RWPE1 (cell line): ENCODE measurements at places on chromosomes 6 and 20.

- DNase-seq: no peak
Observed at GRCh38 chr6:139829576-139829975, 455.1 kb upstream of the CITED2 start.

DNA sequence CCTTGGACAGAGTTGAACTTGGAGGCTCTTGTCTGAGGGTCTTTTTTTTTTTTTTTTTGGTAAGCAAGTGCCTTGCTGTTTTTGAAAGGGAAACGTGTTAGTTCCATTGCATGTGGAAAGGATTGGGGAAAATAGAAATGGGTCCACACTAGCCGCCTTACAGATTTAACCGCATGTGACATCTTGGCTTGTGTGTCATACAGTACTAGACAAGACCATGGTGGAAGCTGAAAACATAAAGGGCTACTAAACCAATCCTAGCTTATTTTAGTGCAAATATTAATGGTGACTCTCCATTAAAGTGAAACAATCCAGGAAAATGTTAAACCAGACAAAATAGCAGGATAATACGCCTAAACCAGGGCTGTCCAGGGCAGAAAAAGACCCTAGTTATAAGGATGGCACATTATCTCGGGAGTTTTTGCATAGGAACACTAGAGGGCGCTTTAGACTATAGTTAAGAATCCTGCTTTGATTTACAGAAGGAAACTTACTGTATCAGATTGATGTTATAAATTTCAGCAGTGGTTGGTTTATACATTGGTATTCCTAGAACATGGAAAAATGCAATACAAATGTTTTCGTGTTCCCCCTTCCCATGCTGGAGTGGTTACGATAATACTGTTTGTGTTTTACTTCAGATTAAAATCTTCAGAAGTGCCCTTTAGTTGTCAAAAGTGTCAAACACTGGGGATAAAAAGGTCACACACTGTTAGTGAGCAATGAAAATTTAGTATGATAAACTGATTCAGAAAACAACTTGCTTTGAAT, 59.8 kb upstream of the DEK start:
- DNase-seq: peak; percentile 62

GRCh38 chr6:72999995-73000394, 225.3 kb downstream of the KHDC1L start:
- DNase-seq: no peak

GRCh38 chr6:2656460-2657079, 94.2 kb downstream of the MYLK4 start:
- DNase-seq: no peak

DNA sequence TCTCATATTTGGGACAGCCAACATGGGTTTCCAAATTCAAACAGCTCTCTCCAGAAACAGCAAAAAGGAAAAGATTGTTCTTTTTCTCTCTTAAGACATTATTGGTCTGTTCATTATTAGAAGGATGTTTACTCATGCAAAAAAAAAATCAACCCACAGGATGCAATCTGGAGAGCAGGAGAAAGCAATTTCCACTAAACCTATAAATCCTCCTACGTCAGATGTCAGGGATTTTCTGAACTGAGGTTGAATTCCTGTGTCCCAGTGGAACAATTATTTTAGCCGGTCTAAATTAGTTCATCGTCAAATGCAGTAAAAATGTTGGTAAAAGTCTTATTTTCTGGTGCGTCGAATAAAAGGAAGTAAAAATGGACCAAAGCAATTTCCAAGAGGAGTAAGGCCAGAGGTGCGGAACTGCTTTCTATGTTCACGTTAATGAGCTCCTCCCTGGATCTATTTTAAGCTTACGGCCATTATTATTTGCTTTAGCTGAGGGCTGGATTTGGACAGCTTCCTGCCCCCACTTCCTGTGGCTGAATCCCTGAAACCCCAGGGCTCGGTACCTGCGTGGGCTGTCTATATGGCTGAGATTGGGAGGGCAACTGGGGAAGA, at the start of gene GABRR1:
Gene GABRR1 (minus strand): TSS at position 60 of the 612 bp plus-strand sequence. CDS start 36 bp downstream, at position 24.
- DNase-seq: no peak

DNA sequence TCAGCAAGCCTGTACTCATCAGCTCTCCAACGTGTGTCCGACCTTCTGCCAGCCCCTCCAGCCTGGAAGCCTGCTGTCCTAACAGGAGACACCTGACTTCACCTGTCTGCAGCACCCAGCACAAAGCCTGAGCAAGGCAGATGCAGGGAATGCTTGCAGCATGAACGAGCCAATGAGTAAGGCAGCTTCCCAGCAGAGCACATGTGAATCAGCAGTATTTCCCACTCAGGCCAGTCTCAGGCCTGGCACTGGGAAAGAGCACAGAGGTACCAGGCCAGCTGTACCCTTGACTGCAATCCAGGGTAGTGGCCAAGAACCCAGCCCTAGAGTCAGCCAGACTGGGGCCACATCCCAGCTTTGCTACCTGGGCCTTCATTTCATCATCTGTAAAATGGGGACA, 120.8 kb downstream of the MAFB start:
- peak; percentile 34 for DNase-seq

DNA sequence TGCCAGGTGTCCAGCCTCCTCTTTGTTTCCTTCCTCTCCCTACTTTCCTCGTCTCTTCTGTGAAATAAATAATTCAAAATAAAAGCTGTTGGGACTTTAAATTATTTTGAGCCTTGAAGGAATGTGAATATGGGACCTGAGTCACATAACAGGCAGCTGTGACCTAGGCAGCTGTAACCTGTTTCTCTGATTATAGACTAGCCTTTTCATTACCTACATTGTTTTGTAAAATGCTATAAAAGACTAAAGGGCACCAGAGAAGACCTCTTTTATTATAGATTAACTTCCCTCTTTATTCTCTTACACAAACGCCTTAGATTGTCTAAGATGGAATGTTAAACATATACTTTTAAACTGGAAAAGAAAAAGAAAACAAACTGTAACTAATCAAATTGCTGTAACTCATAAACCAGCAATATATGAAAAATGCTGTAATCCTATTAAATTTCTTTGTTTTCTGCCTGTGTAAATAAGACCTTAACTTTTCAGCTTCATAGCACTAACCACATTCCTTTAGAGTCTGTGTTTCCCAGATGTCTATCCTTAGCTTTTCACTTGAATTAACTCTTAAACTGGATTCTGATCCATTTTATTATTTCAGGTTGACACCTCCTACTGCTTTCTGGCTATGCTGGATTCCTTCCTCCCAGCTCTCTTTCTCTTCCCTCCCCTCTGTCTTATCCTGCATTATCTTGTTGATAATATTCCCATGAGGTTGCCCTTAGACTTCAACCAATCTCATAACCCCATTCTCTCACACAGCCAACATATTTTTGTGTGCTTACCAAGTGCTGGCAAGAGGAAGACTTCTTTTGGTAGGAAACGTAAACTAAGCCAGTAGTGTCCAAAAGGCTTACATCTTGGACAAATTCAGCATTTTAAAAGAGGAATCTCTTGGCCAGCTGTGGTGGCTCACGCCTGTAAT, 69.2 kb downstream of the TPD52L1 start:
- no peak for DNase-seq

DNA sequence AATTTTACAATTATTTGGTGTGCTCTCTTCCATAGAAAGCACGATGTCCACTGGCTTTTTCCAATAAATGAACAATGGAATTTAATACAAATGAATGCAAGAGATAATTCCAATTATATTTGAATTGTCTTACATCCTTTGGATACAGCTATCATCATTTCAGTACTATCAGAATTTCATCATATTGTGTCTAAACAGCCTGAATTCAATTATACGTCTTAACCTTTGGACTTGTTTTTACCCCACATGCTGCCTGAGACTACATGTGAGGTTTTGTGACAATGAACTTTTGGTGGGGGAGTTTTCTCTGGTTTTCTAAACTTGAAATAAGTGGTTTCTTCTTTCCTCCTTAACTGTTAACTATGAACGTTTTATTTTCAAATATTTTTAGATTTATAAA, 1176.0 kb downstream of the EPHA7 start:
- no peak for DNase-seq

- DNase-seq: no peak
Observed at GRCh38 chr6:142879527-142879926, 65.4 kb downstream of the HIVEP2 start.

GRCh38 chr20:37494301-37494700, 26.7 kb upstream of the NNAT start:
- no peak for DNase-seq

- DNase-seq: no peak
Observed at GRCh38 chr6:39330057-39330456, 7.6 kb upstream of the KCNK16 start.

DNA sequence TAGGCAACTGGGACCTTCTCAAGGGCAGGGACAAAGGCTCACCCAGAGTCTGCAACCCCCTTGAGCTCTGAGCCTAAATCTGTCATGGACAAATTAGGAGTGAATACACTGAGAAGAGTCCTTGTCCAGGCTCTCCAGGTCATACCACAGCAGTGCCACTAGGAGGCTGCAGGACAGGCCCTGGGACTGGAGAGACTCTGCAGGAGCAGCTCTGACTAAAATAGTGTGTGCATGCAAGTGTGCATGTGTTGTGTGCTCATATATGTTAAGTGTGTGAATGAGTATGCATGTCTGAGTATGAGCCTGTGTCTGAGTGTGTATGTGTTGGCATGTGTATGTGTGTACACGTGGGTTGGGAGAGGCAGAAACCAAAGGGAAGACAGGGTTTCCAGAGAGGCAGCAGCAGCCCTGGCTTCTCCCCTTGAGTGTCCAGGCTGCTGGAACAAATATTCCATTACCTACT, 27.1 kb downstream of the MRPL14 start:
- DNase-seq: no peak

GRCh38 chr6:24272553-24272952, 85.3 kb downstream of the DCDC2 start:
- no peak for DNase-seq

DNA sequence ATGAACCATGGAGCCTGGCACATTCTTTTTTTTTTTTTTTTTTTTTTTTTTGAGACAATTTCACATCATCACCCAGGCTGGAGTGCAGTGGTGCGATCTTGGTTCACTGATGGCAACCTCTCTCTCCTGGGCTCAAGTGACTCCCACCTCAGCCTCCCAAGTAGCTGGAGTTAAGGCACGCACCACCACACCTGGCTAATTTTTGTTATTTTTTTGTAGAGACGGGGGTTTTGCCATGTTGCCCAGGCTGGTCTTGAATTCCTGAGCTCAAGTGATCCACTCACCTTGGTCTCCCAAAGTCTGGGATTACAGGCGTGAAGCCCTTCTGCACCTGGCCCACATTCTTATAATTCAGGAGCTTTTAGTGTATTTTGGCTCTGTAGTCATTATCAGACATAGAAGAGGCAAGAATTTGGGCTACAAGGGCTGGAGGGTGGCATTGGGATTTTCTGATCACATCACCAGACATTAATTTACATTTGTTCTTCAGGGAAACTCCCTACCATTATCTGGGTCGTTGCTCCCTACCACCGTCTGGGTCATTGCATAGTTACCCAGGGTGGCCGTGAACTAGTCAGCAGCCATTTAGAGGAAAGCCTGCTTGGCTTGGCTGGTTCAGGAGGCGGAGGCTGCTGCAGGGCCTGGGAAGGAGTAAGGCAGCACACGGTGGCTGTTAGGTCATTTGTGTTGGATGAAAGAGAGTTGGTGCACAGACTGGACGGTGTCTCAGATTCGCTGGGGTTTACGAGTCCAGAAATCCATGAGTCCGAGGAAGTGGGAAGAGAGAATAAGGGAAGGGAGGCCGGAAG, 17.6 kb downstream of the ARID1B start:
- DNase-seq: no peak

GRCh38 chr20:53128004-53128403, 155.8 kb downstream of the TSHZ2 start:
- no peak for DNase-seq

DNA sequence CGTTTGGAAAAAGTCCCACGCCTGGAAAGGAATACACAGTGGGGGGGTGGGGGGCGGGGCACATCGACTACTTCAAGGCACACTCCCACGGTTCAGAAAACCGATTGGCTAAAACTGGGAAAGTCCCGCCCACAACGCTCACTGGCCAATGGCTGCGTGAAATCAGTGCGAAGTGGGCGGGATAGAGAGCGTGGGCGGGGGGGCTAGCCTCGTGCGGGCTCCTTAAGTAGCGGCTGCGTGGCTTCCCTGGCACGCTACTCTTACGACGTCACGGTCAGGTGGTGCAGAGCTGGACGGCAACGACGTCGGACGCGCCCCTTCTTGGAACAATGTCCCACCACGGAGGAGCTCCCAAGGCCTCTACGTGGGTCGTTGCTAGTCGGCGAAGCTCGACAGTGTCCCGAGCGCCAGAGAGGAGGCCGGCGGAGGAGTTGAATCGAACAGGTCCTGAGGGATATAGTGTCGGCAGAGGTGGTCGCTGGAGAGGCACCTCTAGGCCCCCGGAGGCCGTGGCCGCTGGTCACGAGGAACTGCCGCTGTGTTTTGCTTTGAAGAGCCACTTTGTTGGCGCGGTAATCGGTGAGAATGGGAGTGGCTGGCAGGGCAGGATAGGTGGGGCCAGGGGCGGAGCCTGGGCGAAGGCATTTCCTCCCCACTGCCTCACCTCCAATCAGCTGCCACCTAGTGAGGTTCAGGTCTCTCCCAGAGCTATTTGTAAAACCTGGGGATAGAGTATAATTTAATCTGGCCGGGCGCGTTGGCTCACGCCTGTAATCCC, at the start of gene DDX43:
Gene DDX43 (plus strand): TSS at position 252 of the 778 bp plus-strand sequence. CDS start 78 bp downstream, at position 330.
- peak; percentile 88 for DNase-seq

DNA sequence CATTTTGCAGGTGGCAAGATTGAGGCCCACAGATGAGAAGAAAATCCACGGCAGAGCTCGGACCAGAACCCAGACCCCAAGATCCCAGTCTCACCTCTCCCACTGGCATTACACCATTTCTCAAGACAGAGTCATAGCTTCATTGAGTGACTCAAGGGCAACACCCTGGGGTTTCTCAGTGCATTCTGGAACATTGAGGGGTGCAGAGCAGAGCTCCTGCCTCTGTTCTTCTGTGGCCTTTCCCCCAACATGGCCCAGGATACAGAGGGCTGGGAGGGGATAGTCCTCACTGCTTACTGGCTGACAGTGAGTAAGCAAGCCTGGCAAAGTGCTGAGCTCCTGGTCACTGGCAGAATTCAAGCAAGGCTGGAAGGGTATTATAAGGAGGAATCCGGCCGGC, 74.0 kb downstream of the MDGA1 start:
- peak; percentile 38 for DNase-seq

DNA sequence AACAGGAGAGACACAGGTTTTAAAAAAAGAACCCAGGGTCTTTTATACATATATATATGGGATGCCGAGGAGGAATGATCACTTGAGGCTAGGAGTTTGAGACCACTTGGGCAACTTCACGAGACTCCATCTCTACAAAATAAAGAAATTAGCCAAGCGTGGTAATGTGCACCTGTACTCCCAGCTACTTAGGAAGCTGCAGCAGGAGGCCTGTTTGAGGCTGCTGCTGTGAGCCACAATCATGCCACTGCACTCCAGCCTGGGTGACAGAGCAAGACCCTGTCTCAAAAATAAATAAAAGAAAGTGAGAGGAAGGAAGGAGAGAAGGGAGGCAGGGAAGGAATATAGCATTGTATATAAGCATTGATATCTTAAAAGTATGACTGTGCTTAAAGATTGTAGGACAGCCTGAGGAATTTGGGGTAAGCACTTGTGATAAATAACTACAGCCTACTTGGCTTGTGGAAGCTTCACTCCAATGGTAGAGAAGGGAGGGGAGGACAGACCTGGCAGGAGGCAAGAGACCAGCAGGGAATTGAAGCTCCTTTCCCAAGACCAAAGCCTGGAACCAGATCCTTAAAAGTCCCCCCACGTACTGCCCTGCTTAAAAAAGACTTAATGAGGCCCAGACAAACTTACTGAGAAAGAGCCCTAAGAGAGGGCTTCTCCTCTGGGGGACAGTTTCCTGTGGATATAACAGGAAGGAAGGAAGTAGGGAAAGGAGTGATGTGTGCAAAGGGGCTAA, 2.5 kb upstream of the SNTA1 start:
- no peak for DNase-seq

GRCh38 chr6:159169557-159170332, 545 bp downstream of the FNDC1 start:
- no peak for DNase-seq
